Substantia nigra (tissue), 51 donors: ENCODE measurements at places on chromosomes 12 and 14.
A peak's percentile ranks its signal among the peaks of the same experiment; 100 is the strongest.

- no peak for DNase-seq
These were observed 647.1 kb upstream of the FLRT2 start for GRCh38 chr14:84882830-84883229.

DNA sequence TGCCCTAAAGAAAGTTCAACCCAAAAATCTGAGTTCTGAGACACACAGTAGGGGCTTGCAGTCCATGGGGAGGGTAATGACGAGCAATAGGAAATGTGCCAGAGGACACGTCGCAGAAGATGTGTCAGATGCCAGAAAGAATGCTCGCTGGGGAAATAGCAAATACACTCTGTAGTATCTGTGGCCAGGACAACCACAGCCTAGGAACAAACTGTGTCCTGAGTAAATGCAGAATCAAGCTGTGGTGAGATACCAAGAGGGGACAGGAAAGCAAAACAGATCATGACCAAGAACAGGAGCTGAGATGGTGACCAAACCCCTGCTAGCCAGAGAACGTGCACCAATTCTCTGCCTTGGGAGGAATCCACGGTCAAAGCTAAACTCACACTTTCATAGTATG, 9.1 kb downstream of the CRACR2A start:
- no peak for DNase-seq

- no peak for DNase-seq
These were observed 501.1 kb downstream of the MED13L start for GRCh38 chr12:115776399-115776798.

DNA sequence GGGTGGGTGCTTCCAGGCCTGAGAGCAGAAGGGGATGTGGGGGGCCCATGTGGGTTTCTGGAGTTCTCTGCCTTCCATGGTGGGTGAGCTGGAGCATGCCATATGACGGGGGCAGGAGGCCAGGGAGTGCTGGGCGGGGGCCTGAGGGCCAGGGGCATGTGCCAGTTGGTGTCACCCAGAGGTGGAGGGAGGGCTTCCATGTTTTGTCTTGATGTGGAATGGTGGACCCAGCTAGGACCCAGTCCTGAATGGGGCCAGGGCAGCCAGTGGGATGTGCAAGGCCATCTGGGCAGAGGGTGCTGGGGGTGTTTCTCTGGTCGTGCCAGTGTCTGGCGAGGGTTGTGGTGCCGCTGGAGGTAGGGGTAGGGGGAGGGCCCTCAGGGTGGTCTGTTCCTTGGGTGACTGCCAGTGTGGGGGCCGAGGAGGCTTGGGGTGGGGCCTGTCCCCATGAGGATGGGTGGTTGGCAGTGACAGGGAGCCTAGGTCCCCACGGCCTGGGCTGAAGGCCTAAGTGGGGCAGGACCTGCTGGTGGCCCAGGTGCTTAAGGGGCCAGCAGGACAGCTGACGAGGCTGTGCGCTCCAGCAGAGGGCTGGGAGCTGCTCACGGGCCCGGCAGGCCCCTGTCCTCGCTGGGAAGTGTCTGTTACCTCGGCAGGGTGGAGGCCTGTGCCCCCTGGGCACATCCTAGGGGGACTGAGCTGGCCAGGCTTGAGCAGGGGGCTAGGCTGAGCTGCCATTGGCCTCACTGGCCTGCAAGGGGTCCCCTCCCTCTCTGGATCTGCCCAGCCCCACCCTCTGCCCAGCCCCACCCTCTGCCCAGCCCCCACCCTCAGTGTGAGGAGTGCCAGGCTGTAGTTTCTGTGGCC, 26.8 kb downstream of the CEP170B start:
- DNase-seq: no peak

DNA sequence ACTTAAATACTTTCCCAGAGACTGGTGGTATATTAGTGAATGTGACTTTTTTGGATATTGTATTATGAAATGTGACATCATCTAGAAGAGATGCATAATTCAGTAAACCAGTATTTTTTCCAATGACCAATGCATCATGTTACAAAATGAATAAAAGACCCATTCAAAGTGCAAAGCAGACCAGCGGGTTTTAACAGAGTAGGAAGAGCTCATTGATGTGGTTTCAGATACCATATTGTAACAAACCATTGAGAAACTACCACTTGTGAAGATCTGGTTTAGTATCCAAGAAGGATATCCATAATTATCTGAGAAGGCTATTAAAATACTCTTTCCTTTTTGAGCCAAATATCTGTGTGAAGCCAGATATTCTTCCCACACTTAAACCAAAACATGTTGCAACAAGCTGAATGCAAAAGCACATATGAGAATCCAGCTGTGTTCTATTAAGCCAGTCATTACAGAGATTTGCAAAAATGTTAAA, 47.7 kb downstream of the MVK start:
- DNase-seq: no peak

GRCh38 chr12:100142851-100143559, at the start of gene BLTP3B:
Gene BLTP3B, minus strand, starts transcription at chr12:100142874. Its CDS starts 239 bp downstream, at chr12:100142635.
- DNase-seq: peak; percentile 97

DNA sequence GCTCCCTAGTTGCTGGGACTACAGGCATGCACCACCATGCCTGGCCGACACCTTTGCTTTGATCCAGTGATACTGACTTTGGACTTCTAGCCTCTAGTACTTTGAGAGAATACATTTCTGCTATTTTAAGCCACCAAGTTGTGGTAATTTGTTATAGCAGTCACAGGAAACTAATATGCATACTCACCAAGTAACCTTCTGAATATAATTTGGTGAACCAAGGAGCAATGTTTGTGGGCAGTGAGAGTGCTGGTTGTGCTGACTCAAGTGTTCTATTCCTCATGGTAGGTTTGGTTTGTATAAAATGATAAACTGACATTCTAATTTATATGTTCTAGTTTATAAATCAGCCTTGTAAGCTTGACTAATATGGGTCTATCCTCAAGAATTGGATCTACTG, 42.4 kb upstream of the MMP19 start:
- DNase-seq: no peak

DNA sequence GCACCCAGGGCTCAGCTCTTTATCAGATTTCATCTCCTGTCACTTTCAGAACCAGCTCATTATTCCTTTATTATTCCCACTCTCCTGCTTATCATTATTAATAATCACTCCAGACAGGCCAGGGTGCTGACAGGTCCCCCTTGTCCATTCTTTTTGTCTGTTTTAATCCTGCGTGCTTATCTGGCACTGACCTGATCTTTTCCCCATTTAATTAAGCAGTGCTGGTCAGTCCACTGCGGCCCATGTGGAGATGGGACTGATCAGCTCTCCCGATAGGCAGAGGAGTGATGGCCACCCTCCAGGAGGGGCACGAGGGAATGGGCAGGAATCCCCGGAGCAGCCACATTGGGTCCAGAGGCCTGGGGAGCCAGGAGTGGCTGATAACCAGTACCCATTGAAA, 55.5 kb upstream of the GPATCH2L start:
- DNase-seq: no peak

DNA sequence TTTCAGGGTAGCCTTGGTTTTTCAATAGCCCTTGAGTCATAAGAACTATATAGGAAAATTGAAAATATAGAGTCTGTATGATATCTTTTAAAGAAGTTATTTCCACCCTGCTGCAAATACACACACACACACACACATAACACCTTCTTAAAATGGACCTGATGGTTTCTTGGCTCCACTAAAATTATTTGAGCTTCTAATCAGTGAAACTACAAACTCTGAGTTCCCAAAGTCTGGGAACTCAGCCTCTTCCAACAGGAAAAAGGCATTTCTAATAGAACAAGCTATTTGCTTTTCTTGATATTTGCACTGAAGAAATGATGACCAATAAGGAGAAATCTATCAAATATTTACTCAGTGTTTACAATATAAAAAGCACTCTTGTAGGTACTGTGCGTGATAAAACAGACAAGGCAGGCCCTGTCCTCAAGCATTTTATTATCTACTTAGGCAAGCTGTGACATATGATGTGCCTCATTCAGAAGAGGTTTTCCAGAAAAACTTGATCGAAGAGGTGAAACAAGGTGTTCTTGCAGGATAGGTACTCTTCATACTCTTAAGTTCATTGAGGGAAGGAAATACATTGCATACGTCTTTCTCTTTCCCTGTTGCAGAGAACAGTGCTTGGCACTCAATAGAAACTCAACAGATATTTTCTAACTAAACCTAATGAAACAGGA, 88.6 kb downstream of the MGST1 start:
- no peak for DNase-seq

DNA sequence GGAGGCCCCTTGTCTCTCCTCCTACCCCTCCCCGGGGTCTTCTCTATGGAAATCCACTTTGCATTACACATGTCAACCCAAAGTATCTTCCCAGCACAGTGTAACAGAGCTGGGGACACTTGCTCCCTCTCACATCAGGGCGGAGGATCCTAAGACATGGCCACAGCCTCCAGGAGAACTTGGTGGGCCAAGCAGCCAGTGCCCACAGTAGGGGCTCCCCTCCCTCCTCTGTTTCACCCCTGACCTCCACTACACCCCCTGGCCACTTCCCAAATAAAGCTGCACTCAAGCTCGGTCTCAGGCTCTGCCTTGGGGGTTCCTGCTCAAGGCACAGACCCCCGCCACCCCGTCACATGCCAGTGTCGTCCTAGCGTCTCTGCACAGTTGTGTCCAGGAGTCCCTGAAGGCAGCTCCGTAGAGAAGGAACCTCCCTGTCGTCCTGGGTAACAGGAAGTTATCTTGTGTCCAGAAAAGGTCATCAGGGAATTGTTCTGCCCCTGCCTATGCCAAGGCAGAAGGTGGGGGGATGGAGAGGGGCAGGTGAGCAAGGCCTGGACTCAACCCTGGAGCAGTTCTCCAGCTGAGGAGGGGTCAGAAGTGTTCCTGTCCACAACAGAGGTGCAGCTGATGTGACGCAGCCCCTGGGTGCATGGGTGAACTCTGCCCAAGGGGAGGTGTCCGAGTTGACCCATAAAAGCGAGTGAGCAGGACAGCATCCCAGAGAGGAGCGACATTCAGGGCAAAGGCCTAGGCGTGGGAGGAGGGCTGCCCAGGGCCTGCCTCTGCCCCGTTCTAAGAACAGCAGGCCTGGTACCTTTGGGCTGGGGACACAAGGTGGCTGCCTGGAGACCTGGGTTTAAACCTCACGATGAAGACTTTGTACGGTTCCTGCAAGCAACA, 25.5 kb downstream of the DIO3 start:
- no peak for DNase-seq

DNA sequence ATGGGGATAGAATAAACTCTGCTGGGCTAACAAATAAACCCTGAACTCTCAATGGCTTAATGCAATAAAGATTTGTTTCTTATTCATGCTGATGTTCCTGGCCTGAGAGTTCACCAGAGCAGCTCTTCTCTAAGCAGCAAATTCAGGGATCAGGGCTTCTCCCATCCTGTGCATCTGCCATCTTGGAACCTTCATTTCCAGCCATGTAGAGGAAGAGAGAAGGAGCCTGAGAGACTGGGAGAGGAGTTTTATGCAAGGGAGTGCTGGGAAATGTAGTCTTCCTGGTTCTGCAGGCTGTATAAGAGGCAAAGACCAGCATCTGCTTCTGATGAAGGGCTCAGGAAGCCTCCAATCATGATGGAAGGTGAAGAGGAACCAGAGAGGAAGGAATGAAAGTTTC, 20.6 kb upstream of the APOLD1 start:
- DNase-seq: no peak

DNA sequence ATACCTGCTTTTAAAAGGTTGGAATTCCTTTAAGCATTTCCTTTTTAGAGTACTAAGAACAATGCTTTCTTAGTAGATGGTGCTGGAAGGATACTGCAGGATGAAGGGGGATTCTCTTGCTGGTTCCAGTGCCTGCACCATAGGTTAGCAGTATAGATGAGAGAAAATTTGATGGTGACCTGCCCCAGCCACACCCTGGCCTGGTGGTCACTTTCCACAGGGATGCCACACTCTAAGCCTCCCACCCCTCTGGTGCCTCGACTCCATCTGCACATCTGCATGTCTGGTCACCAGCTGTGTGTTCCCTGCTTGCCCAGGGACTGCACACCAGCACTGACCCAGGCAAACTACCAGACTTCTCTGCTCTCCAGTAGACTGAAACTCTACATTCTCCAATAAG, 19.1 kb downstream of the SLC2A3 start:
- no peak for DNase-seq

DNA sequence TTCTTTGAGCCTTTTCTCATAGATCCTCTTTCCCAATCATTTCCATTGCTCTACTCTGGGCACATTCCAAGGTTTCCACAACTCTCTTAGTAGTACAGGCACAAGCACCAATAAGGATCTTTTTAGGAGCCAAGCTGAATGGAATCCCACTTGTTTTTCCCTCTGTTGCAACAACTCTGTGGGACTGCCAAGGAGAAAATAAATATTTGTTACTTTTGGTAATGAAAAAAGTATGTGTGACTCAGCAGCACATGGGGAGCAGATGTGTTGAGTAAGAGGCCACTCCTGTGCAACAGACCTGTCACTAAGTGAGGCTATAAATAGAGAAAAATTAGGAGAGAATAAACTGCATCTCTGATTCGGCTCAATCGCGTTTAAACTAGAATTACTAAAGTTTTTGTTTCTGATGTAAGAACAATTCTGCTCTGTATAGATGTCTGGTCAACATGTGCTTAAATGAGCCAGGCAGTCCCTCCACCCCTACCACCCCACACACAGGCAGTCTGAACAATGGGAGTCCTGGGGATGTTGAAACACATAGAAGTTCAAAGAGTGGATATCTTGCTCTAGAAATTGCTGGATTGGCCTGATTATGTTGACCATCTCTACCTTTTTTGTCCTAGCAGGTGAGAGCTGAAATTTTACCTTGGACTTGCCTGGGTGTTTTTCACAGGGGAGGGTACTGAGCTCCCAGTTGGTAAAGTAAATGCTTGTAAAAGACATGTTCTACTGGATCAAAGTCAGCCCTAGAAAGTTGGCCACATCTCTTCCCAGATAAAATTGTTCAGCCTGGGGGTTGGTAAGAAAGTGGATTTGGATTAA, 244.3 kb upstream of the NOVA1 start:
- DNase-seq: no peak

DNA sequence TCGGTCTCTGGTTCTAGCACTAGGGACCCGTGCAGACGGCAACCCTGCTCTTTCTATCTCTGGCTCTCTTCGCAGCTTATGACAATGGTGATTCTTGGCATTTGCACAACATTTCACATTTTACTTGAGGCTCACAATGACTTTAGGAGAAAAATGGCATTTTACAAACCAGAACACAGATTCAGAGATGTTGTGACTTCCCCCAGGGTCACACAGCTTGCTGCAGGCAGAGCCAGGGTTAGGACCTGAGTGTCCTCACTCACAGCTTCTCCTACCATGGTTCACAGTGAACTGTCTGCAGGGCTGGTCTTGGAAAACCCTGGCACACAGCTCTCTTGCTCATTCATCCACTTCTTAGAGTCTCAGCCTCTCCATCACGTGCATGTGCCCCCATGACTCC, 23.7 kb downstream of the P2RX7 start:
- no peak for DNase-seq

DNA sequence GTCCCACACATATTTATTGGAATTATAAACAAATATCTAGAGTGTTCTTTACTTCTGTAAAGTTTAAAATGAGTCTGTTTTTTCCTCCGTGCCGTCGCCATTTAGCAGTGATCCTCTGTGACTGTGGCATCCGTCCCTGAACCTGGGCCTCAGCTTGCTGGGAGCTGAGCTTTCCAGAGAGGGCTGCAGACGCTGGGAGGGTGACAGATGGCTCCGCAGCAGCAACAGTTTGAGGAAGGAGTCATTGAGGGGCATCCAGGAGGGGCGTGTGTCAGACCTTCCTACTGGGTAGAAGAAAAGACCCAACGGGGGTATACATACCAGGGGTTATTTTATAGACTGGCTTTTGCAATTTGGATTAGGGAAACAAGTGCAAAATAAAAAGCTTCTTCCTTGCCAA, 47.9 kb downstream of the NEUROD4 start:
- no peak for DNase-seq
